Hematopoietic multipotent progenitor cell treated with erythropoietin and hydrocortisone succinate and interleukin-3 and kit ligand, for 6 days (in vitro differentiated cells): ENCODE measurements at places on chromosomes 11 and 22.

DNA sequence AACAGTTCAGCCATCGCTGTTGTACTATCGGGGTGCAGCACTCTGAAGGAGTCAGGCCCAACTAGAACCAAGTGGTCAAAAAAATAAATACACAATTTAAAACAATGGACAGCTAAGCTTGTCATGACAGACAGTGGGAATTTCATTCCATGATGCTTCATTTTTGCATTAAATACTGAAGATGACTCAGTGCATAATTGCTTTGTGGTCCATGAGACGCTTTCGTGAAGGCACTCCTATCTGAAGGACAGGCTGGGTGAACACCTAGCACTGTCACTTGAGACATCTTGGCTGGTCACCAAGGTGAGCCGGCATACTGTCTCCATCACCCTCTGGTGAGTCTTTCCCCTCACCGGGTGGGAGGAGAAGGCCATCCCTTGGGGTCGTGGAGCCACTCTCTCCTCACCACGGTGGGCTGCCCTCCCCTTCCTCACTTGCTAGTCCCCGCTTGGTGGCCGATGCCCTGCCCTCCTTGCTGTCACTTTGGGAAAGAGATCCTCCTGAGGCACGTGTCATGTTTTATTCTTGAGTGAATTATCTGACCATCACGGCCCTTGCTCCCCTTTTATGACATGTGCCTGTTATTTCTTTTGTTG is 4.9 kb upstream of the TESMIN start:
- DNase-seq = no peak

GRCh38 chr22:42889304-42889703 is 32.2 kb upstream of the ARFGAP3 start:
- DNase-seq = peak; percentile 56

DNA sequence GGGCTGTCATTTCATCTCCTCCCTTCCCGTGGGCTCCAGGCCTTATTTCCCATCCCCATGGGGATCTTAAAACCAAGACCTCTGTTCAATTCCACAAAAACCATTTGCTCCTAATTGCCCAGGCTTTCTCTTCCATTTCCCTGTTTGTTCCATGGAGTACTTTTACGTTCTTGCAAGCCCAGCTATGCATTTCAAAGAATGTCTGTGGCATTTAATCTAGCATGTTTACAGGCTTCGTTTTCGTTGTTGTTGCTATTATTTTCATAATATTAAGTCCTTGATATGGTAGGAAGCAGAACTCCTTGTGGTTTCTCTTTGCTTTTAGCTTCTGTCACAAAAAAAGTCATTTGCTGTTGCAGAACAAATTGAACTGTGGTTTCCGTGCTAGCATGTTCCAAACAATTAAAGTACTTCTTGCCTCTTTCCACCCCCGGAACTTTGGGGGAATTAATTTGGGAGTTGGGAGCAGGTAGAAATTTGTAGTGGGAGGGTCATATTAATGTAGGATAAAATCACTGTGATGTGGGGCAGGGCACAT is 68.1 kb upstream of the SLC22A12 start:
- DNase-seq = no peak

- DNase-seq = no peak
These were observed 290.7 kb upstream of the FOLH1 start for GRCh38 chr11:49499117-49499516.

DNA sequence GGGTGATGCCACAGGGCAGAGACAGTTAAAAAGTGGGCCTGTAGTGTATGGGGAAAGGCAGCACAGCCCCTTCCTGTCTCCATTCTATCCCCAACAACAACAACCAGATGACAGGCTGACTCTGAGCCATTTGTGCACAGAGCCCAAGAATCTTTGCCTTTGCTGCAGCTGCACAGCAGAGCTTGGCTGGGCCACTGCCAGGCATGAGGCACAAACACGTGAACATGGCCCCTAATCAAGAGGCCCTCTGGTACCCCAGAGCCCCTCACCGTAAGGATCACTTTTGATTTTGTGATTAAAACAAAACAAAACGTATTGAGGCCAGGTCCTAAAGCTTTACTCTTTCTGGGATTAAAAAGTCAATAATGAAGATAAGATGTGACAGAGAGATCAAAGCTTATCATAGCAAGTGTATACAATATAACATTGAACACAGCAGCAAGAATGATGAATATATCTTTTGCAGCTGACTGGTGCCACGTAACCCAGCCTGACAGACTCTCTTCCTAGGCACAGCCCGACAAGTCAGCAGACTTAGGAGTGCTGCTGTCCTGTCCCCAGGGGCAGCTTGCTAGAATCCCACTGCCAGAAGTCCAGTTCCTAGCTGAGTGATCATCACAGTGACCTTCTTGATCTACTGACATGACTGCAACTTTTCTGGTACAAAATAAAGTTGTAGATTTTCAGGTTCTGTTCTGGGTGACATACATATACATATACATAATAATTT is 117.8 kb downstream of the SERGEF start:
- no peak for DNase-seq

GRCh38 chr11:57359896-57360690 is 20.9 kb downstream of the PRG3 start:
- no peak for DNase-seq

GRCh38 chr22:26550498-26551033 is 38.3 kb upstream of the TFIP11 start:
- no peak for DNase-seq

DNA sequence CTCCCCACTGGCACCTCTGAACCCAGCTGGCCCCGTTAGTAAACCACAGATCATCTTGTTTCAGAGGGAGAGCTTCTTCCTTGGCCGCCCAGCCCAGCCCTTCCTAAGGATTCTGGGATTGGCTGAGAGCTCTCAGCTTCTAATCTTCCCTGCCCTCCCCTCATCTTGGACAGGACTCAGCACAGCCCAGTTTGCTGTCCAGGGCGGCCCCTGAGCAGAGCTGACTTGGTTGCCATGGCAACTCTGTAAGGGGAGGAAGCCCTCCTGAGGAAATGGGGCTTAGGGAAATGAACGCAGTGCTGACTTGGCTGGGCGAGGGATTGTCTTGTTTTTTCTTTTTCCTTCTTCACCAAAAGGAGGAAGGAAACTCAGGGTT is 4.6 kb downstream of the APOL4 start:
- DNase-seq = peak; percentile 68

- DNase-seq = peak; percentile 81
These were observed 47.2 kb downstream of the C11orf58 start for GRCh38 chr11:16785520-16786128.

DNA sequence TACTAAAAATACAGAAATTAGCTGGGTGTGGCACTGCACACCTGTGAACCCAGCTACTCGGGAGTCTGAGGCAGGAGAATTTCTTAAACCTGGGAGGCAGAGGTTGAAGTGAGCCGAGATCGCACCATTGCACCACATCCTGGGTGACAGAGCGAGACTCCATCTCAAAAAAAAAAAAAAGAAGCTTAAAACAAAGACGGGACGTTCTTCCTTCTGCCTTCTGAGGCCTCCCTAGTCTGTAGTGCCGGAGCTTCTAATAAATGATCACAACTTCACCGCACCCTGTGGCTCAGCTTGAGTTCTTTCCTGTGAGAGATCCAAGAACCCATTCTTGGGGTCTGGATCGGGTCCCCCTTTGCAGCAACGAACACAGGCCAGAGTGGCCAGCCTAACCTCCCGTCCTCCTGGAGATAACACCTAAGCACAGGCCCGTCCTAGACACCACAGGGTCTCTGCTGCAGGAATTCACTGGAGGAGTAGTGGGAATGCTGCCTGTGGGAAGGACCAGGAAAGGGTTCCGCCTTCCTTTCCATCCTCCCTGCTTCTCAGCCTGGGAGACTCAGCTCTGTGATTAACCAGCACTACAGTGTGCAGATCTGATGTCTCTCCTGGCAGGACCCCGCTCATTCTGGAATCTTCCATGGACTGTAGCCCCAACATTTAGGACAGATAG is 2.2 kb upstream of the APOBEC3H start:
- no peak for DNase-seq

DNA sequence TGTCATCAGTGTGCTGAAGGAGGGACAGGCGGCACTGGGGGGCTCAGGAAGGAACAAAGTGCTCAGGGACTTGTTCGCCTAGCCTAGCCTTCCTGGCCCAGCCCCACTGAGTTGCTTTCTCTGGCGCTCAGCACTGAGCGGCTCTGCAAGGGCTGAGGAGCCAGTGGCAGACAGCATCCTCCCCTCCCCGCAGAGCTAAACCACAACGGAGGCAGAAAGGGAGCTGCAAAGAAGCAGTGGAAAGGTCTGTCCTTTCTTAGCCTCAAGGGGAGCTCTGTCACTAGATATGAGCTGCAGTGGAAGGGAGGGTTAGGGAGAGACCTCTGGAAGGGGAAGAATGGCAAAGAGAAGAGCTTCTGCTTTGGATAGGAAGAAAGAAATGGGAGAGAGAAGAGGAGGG is 89.7 kb upstream of the PHOX2A start:
- DNase-seq = peak; percentile 79

GRCh38 chr11:104352036-104352435 is 188.1 kb upstream of the PDGFD start:
- no peak for DNase-seq

DNA sequence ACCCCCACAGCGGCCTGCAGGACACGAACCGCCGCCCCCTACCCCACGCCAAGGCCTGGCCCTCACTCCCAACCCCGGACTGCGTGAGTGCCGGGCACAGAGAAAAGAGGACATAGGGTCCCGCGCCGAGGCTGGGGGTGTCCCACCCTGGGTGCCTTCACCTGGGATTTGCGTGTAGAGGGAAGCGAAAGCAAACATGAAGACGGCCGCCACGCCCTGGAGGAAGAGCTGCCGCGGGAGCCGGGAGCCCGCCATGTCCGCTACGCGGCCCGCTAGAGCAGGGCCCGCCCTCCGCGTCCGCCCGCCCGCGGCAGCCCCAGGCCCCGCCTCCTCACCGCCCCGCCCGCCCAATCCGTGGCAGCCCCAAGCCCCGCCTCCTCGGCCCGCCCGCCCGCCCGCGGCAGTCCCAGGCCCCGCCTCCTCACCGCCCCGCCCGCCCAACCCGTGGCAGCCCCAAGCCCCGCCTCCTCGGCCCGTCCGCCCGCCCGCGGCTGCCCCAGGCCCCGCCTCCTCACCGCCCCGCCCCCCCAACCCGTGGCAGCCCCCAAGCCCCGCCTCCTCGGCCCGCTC is at the start of gene LMF2:
LMF2 (minus strand) TSS at position 282 of the 570 bp plus-strand sequence; CDS start at position 255, 27 bp downstream.
- no peak for DNase-seq

DNA sequence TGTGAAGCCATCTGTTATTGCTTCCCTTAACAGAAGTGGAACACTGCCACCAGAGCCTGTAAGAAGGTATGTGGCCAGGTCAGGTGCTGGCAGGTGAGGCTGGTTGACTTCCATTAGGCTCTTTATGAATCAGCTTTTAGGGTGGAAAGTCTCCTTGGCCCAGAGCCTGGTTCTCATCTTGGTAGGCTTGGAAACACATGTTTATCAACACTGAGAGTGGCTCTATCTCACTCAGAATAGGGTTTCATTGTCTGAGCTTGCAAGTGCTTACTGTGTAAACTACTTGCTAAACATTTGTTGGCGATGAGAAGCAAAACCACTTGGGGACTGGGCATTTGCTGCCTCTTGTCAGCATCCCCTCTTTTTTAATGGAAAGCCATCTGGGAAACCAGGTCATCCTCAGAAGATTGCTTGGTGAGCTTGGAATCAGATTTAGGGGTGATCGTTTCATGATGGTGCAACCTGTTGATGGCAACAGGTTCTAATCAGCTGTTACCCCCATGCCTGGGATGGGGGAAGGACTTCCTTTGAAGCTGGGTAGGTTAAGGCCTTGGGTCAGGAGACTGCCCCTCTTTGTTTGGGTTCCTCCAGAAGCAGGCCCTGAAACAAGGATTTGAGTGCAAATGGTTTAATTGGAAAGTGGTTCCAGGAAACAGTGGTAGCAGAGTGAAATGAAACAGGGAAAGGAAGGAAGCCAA is 75.0 kb upstream of the AMPD3 start:
- DNase-seq = no peak

DNA sequence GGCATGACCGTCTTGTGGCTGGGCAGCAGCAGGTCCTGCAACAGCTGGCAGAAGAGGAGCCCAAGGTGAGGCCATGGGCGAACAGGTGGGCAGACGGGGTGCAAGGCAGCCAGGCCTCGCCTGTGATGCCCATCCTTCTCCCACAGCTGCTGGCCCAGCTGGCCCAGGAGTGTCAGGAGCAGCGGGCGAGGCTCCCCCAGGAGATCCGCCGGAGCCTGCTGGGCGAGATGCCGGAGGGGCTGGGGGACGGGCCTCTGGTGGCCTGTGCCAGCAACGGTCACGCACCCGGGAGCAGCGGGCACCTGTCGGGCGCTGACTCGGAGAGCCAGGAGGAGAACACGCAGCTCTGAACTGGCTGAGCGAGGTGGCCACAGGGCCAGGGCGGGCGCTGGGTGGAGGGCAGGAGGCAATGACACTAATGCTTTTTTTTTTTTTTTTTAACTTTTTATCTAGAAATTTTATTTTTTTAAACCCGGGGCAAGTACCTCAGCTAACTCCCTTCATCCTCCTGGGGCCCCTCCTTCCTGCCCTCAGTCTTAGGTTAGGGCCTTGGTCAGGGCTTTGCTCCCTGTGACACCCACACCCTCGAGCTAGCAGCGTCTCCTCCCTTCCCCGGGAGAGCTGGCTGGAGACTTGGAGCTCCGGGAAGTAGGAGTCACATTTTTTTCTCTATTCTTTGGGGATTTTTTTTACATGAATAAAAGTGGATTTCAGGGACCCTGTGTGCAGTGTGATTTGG is 16.0 kb downstream of the PLCB3 start:
- DNase-seq = no peak

DNA sequence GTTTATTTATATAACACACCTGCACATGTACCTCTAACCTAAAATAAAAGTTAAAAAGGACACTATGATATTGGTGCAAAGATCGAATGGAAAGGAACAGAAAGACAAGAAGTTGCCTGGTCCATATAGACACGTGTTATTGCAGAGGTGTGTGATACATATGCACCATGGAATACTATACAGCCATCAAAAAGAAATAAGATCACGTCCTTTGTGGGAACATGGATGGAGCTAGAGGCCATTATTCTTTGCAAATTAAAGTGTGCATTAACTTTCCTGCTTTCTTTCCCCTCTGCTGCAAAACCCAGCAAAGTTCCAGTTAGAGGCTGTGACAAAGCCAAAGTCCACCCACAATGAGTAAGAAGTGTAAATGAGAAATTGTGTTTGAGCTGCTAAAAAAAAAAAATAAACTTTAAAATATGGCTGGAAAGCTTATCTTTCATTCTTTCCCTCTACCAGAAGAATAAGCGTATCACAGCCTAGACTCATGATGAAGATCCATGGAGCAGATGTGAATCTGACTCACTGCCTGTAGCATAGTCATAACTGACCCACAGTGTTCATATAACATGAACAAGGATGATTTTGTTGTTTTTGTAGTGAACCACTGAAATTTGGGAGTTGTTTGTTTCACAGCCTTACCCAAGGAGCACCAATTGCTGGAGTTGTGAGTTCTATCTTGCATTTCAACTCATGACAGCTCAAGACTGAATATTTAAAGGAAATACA is 9.6 kb downstream of the OR52K1 start:
- DNase-seq = no peak

DNA sequence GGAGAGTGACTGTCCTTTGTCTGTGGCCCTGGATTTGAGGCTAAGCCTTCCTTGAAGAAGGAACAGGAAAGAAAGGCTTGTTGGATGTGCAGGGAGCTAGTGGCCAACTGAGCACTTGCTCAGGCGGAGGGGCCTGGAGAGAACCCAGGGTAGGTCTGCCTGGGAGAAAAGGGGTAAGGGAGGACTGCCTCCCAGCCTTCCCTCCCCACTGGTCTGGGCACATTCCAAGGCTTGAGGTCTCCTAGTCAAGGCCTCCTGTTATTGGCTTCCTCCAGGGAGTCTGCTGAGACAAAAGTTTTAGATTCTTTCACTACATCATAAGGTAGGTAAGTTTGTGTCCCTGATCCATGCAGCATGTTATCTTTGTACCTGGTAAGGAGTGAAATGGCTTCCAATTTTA is 15.2 kb downstream of the KCNQ1OT1 start:
- DNase-seq = no peak
